HS-5 (cell line): ENCODE measurements at places on chromosomes 1 and 21.

GRCh38 chr1:69728206-69728605, 160.5 kb downstream of the LRRC7 start:
- no peak for DNase-seq

GRCh38 chr1:169129109-169129784, 22.8 kb downstream of the ATP1B1 start:
- DNase-seq = no peak

DNA sequence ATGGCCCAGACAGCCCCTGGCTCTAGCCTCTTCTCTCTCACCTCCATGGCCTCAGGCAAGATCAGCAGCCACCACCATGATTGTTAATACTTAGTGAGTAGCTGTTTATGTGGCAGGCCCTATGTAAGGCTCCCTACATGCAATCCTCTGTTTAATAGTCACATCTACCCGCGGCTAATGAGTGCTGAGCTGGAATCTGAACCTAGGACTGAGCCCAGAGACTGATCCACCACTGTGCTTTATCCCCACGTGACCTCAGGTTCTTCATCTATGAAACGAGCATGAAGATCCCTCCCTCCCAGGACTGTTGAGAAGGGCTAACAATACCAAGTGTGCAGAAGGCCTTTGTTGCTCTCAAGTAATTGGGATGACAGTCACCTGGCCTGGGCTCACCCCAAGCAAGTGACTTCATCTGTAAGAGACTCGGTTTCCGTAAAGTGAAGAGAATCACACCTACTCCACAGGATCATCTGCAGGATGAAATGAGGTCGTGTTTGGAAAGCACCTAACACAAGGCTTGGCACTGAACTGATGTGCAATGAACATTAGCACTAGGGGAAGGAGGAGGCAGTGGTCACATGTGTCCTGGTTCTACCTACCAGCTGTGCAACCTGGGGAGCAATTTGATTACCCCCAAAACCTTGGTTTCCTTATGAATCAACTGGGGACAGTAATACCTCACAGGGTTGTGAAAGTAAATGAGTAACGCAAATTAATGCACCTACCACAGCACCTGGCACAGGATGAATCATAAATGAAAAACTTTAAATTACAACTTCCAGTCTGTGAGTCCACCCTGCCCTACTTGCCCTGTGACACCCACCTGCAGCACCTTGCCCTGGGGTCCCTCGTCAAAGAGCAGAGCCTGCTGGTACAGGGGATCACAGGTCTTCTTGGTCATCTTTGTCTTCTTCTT, 37.2 kb downstream of the RIMS3 start:
- DNase-seq = no peak

DNA sequence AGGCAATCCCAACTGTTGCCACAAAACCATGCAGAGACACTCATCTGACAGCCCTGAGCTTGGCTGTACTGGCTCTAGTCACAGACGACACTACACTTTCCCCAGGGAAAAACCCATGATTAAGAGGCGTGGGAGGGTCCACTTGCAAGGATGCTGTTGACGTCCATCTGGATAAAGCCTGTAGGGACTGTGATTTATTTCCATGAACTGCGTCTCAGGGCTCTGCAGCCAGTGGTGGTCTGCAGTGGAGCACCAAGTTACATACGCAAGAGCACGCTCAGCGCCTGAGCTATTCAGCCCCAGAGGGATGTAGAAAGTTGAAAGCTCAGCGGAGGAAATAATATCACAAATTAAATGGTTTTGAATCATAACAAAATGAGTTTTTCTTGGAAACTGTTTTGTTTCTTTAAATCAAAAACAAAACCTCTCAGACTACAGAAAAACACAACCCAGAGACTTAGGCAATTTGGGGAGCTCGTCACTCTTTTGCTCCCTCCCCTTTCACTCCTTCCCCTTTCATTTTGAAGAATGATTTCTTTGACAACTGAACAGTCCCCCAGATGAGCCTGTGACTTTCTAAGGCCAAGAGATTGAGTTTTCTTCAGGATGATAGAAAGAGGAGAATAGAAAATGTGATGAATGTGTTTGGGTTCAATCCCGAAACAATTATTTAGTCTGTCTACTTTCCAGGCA, 71.2 kb downstream of the NGF start:
- DNase-seq = no peak

- DNase-seq = peak; percentile 87
These were observed at the start of gene STPG1 for GRCh38 chr1:24413350-24414163. Gene STPG1, minus strand, starts transcription at chr1:24413782. Its CDS starts 12,394 bp downstream, at chr1:24401388.

GRCh38 chr1:118013336-118013735, 83.8 kb downstream of the WDR3 start:
- DNase-seq = no peak

DNA sequence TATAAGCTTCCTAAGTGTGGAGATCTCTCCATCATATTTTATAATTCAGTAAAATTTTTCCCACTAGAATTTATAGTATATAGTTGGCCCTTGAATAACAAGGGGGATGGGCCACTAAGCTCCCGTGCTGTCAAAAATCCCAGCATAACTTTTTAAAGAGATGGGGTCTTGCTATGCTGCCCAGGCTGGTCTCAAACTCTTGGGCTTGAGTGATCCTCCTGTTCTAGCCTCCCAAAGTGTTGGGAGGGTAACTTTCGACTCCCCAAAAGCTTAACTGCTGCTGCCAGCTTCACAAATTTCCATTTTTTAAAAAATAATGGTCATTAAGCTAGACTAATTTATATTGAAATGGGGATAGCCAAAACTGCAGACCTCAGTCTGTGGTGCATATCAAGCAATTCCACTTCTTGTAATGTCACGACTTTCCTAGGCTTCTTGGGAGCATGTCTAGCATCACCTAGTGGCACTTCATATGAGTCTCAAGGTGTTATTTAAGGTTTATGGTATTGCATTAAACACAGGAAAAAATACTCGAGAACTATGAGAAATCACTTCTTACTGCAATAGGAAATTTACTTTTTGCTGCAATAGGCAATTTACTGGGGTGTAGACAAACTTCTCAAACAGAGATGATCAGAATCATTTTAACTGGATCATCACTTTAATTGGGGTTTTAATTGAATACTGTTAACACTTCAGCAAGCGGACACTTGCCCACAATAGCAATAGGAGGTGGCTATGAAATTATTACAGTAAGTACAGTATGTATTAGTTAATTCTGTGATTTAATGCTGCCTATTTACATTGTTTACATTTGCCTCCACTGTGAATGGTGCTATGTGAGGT, 19.3 kb upstream of the ACTA1 start:
- no peak for DNase-seq

GRCh38 chr21:42073145-42074099, 2.3 kb downstream of the UMODL1 start:
- no peak for DNase-seq

DNA sequence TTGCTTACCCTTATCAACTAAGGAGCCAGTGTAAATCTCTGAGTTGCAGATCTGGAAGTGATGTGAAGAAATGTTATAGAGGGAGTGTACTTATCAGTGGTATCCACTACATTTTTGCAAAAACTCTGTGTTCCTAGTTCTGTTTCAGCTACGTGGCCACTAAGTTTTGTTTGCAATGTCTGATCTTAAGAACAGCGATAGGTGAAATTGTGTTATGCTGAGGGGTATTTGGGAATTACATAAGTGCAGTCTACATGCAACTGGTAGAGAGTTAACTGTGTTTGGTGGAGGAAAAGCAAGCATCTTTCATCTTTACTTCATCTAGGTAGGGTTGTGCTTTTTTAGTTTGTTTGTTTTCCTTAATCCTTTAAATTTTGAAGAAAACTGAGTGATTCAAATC, 198.8 kb upstream of the SGIP1 start:
- no peak for DNase-seq

GRCh38 chr1:72570815-72571214, 288.5 kb upstream of the NEGR1 start:
- no peak for DNase-seq

DNA sequence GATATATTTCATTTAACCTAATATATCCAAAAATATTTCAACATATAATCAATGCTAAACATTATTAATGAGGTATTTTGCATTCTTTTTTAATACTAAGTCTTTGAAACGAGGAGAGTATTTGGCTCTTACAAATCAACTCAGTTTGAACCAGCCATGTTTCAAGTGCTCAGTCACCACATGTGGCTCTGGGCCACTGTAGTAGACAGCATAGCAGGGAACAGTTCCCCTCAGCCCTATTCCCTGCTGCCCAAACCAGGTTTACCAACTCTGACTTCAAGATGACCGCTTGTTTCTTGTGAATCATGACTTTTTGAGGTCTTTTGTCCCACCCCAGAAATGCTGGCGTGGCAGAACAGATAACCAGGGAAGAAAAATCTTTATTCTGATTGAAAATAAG, 5.7 kb downstream of the ZNF672 start:
- no peak for DNase-seq

- no peak for DNase-seq
These were observed 261.9 kb downstream of the HHIPL2 start for GRCh38 chr1:222286011-222286410.

DNA sequence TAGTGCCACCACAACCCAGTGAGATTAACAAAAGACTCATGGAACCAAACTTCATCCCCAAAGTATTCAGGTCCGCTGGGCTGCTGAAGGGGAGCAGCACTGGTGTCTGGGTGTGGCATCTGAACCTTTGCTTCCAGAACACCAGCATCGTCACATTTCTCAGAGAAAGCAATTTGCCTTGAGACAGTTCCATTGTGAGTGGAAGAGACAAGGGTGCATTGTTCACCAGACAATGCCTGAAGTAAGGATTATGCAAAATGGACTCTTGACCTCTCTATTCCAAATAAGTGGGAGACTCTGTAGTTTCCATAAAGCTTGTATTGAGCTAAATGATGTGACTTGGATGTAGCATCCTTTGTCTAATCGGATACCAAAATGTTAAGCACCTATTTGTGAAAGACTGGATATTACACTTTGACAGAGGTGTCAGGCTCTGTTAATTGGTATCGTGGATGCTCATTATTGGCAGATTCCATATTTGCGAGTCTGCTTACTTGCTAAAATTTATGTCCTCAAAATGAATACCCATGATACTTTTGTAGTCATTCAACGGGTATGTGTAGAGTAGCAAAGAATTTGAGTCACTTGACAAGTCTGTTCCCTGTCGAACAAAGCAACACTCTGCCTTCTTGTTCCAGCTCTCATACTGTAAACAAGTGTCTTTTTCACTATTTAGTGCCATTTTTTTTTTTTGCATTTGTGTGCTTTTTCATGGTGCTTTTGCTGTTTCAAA, 75.6 kb downstream of the MRPS6 start:
- no peak for DNase-seq

GRCh38 chr1:210236840-210237409, 4.3 kb downstream of the SERTAD4 start:
- DNase-seq = no peak

GRCh38 chr1:178066908-178067614, 26.8 kb upstream of the RASAL2 start:
- no peak for DNase-seq

GRCh38 chr1:108691128-108691941, 775 bp upstream of the PRPF38B start:
- no peak for DNase-seq

DNA sequence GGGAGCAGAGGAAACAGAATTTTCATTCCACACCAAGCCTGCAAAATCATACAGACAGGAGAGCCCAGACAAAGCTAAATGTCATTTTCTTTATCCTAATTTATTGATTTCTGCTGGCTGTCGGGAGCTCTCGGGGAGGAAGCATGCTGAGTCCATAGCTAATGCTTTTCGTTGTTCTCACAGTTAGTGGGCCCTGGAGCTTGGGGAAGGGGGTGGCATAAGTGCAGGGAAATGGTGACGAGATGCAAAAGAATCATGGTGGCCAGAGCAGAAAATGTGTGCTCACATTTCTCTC, 202.4 kb downstream of the TOMM20 start:
- DNase-seq = no peak

DNA sequence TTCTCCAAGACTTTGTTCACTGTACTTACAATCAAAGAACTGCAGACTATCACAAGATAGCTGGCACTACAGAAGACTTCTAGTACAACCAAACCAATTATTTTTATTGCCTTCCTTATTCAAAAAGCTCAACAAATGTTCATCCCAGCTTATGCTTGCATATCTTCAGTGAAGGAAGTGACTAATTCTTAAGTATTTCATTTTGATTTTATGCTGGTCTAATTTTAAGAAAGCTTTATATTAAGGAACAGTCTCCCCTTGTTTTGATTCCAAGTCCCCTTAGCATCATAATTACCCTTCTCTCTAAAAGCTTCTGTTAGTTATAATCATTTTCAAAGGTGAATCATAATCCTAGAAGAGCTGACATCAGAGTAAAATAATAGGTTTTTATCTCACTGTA, 132.9 kb downstream of the LRRIQ3 start:
- DNase-seq = no peak

- DNase-seq = no peak
These were observed 21.9 kb upstream of the NEK2 start for GRCh38 chr1:211697356-211697755.

- peak; percentile 18 for DNase-seq
These were observed 42.9 kb downstream of the TNNT2 start for GRCh38 chr1:201334325-201335173.

GRCh38 chr1:206637605-206638004, 2.3 kb downstream of the DYRK3 start:
- peak; percentile 5 for DNase-seq

DNA sequence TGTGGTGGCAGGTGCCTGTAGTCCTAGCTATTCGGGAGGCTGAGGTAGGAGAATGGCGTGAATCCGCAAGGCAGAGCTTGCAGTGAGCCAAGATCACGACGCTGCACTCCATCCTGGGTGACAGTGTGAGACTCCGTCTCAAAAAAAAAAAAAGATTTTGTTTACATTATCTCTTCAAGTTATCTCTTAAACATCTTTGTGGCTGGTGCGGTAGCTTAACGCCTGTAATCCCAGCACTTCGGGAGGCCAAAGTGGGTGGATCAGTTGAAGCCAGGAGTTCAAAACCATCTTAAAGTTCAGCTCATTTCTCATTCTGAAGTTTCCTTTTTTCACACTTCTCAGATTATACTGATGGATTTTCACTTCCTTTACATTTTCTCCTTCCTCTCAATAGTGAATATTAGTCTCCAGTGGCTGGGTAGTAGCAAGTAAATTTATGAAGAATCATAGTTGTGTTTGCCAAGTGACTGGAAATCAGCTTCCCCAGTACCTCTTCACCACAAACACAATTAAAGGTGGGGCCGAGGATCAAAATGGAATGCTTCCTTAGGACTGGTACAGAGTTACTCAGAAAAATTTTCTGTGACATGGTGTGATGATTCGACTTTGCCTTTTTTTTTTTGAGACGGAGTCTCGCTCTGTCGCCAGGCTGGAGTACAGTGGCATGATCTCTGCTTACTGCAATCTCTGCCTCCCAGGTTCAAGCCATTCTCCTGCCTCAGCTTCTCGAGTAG, 13.8 kb downstream of the PIP5K1A start:
- no peak for DNase-seq

GRCh38 chr1:185663771-185664296, 70.4 kb upstream of the HMCN1 start:
- no peak for DNase-seq

- no peak for DNase-seq
These were observed 12.5 kb downstream of the SLX9 start for GRCh38 chr21:44952116-44952928.

DNA sequence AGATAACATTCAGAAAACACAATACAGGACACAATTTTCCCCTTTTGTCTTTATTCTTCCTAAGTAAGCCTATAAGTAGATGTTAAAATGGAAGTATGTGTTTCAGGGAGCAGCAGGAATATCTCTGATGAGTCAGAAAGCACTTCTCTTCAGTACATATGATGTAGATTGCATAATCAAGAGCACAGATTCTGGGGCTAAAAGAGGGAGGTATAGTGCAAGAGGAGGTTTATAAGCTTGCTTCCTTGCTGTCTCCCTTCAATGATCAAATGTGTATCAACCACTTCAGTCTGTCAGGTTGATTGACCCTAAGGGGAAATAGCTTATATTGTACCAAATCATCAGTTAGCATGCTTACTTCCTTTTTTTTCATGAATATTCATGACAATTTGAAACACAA, 822.8 kb downstream of the BRINP3 start:
- DNase-seq = no peak
